ENCODE measurements at places on chromosomes 4 and X.

GRCh38 chr4:81898862-81899504 is 427.3 kb upstream of the RASGEF1B start:
- DNase-seq, result no peak
- no peak overlapping the region for H3K27ac ChIP-seq
- no peaks in the 10 kb centered on the region for H3K36me3 ChIP-seq
- H3K4me3 ChIP-seq, result no peak overlapping the region
- peaks cover 4% of the 10 kb centered on the region for H3K27me3 ChIP-seq
- peaks cover 7% of the 10 kb centered on the region for H3K4me1 ChIP-seq

DNA sequence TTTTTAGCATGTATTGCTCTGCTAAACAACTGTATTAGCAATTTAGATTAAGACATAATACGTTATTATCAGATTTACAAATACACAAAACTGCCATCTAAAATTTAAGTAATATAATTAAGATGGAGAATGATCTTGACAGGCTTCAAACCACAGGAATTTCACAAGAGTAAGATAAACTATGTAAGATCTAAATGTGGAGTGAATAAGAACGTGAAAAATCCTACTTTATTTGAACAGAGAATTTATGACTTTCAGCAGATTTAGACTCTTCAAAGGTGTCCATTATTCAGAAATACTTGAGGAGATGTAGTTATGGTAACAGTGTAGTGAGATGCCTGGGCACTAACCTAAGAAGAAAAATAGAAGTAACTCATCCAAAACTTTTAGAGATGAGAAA is 73.2 kb downstream of the SLC4A4 start:
- no peak overlapping the region for H3K27ac ChIP-seq
- no peak for DNase-seq
- peaks cover 4% of the 10 kb centered on the region for H3K36me3 ChIP-seq

DNA sequence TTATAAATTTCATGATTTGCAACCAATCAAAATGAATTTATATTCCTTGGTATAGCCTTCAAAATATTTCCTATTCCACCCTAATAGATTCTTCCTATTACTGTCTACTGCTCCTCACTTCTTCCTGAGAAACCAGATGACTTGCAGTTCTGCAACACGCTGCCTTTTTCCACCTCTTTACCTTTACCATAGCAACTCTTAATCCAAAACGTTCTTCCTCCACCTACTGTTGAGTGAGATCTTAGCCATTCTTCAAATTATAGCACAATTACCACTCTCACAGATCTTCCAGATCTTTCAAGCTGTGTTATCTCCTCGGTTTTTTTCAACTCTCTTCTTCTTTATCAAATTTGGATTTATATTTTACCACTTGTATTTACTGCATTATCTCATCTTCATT is 289.8 kb downstream of the ADGRL3 start:
- no peaks in the 10 kb centered on the region for H3K36me3 ChIP-seq
- H3K4me3 ChIP-seq, result no peak overlapping the region
- H3K27me3 ChIP-seq, result no peaks in the 10 kb centered on the region
- H3K27ac ChIP-seq, result peak overlapping the region; percentile 15
- DNase-seq, result no peak

DNA sequence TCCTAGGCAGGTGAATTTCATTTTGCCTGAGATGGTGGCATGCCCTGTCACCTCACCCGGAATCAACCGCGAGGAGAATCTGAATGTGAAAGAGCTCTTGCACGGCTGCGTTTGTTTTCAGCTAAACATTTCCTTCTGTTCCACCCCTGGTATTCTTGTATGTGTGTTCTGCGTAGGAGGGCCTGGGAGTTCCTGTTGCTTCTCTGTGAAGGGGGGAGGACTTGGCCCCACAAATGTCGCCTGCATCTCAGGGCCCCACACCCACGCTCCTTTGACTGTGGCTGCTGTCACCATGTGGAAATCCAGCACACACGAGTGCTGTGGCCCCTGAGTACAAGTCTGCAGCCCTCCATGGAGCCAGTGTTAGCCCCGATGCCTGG is 45.8 kb upstream of the CLCN4 start:
- no peak overlapping the region for H3K4me3 ChIP-seq
- H3K4me1 ChIP-seq, result peaks cover 41% of the 10 kb centered on the region
- no peak for DNase-seq
- H3K36me3 ChIP-seq, result peaks cover 43% of the 10 kb centered on the region

- H3K4me1 ChIP-seq, result no peaks in the 10 kb centered on the region
- H3K27me3 ChIP-seq, result peaks cover 13% of the 10 kb centered on the region
- H3K27ac ChIP-seq, result no peak overlapping the region
- H3K36me3 ChIP-seq, result no peaks in the 10 kb centered on the region
- DNase-seq, result no peak
These were observed 22.9 kb upstream of the GABRQ start for GRCh38 chrX:152614791-152615190.

DNA sequence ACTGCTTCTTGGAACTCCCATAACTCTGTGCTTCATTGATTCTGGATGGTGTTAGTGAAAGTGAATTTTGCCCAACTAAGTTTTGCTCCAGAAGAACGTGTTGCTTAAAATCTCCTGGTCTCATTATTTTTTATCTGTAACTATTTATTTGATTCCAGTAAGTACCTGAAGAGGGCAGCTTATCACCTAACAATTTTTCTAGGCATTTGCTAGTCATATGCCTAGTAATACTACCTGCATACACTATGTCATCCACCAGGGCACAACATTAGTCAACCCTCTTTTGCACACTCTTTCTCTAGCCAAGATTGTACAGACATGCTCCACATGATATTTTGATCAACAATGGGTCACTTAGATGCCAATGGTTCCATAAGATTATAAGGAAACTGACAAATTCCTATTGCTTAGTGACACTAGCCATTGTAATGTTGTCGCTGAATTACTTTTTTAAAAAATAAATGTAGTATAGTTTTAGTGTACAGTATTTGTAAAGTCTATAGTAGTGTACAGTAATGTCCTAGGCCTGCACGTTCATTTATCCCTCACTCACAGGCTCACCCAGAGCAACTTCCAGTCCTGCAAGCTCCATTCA is 499.9 kb upstream of the AADAT start:
- no peak for DNase-seq
- H3K36me3 ChIP-seq, result no peaks in the 10 kb centered on the region
- H3K4me3 ChIP-seq, result no peak overlapping the region
- H3K27ac ChIP-seq, result no peak overlapping the region
- H3K27me3 ChIP-seq, result peaks cover 2% of the 10 kb centered on the region

GRCh38 chrX:23953908-23954269 is 46.1 kb downstream of the CXorf58 start:
- no peak overlapping the region for H3K27ac ChIP-seq
- H3K4me3 ChIP-seq, result no peak overlapping the region
- peaks cover 11% of the 10 kb centered on the region for H3K4me1 ChIP-seq
- H3K36me3 ChIP-seq, result no peaks in the 10 kb centered on the region

DNA sequence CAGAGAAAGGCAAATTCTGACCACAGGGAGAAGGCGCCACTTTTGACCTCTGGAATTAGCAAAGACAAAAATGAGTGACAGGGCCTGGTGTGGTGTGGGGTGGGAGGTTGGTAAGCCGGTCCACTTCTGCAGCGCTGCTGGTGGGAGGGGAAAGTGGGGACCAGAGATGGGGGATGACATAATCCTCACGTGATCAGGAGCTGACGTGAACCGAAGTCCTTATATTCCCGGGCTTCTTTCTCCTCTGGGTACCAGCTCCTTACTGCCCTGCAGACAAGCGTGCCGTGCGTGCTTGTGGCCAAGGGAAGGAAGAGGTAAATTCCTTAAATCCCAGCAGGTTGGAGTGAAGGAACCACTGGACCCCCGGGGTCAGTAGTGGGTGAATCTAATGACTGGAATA is at the start of gene TCEAL7:
Gene TCEAL7 (plus strand): TSS at position 249 of the 400 bp plus-strand sequence. CDS start 1,165 bp downstream, outside the sequence.
- H3K36me3 ChIP-seq, result no peaks in the 10 kb centered on the region
- peak within 1 kb of the TSS; percentile 89 for H3K27ac ChIP-seq
- peaks cover 34% of the 10 kb centered on the region for H3K4me1 ChIP-seq

- no peaks in the 10 kb centered on the region for H3K27me3 ChIP-seq
- H3K4me3 ChIP-seq, result peak overlapping the region; percentile 59
- H3K36me3 ChIP-seq, result peaks cover 16% of the 10 kb centered on the region
- DNase-seq, result peak; percentile 9
These were observed 45.6 kb downstream of the SMARCA5 start for GRCh38 chr4:143558823-143559756.

- H3K27ac ChIP-seq, result no peak overlapping the region
- DNase-seq, result no peak
- H3K36me3 ChIP-seq, result peaks cover 58% of the 10 kb centered on the region
- H3K27me3 ChIP-seq, result peaks cover 5% of the 10 kb centered on the region
These were observed 62.4 kb downstream of the NBDY start for GRCh38 chrX:56791456-56791855.

DNA sequence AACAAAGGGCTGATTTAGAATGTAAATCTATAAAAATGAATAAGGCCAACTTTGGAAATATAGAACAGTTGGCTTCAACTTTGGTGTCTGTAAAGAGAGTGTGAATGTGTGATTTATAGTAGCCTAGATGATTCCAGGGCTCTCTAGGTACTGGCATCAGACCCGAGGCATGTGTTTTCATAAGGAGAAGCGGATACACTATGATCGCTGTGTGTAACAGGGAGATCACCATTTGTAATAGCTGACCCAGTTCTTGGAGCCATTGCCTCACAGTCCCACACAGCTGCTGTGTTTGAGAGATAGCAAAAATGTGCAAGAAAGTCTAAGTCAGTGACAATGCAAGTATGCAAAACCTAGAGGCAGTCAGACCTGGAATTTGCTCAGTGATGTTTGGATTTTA is 135.1 kb downstream of the REPS2 start:
- H3K27ac ChIP-seq, result no peak overlapping the region
- H3K4me3 ChIP-seq, result no peak overlapping the region
- H3K27me3 ChIP-seq, result peaks cover 14% of the 10 kb centered on the region
- H3K36me3 ChIP-seq, result no peaks in the 10 kb centered on the region
- DNase-seq, result no peak

DNA sequence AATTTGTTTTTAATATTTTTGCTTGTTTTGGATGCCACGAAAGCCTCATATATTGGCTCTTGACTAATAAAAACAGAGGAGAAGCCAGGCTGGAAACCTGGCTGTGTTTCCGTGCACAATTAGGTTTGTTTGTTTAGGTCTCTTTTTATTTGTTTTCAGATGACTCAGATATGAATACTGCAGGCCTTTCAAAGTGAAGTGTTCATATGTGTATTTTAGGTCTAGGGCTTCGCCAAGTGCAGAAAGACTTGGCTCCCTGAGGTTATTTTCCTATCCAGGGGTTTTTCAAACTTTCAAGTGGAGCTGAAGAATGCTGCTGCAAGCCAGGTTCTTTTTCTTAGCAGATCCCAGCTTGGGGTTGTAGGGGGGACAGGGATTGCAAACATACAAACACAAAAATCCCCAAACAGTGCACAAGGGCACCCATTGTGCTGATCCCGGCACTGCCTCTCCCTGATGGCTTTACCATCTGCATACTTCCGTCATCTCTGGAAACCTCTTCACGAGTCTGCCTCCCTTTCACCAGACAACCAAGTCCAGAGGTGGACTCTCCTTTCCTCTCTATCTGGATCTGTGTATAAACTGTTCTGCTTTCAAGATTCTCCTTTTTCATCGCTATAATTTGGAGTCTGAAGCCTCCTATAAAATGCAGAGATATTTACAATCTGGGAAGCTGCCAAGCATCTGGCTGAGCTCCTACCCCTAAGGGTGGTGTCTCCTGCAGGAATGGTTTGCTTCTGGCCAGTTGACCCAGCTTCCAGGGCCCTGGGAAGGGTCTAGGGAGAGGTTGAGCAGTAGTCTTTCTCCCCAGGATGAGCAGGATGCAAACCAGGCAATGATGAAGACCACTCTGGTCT is 108.6 kb downstream of the SMIM20 start:
- no peak for DNase-seq
- peaks cover 19% of the 10 kb centered on the region for H3K4me1 ChIP-seq
- no peak overlapping the region for H3K4me3 ChIP-seq
- no peak overlapping the region for H3K27ac ChIP-seq
- no peaks in the 10 kb centered on the region for H3K36me3 ChIP-seq
- peaks cover 14% of the 10 kb centered on the region for H3K27me3 ChIP-seq

DNA sequence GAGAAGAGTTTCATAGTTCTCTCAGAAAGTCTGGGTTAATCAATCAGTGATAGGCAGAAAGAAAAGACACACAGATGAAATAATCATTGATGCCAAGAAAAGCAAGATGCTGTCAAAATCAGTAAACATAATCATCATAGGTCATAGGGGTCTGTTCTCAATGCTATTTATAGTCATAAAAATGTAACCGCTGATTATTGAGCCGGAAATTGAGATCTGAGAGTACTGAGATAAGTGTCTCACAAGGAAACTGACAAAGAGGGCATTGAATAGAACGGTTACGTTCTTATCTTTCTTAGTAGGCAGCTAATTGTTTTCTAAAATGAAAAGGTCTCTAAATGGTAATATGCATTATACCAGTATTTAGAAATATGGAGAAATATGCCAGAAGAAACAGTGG is 1686.1 kb upstream of the AGA start:
- DNase-seq, result no peak
- H3K4me3 ChIP-seq, result no peak overlapping the region
- no peaks in the 10 kb centered on the region for H3K27me3 ChIP-seq
- no peaks in the 10 kb centered on the region for H3K4me1 ChIP-seq
- no peaks in the 10 kb centered on the region for H3K36me3 ChIP-seq

- no peak overlapping the region for H3K4me3 ChIP-seq
- DNase-seq, result no peak
- no peaks in the 10 kb centered on the region for H3K27me3 ChIP-seq
- H3K4me1 ChIP-seq, result no peaks in the 10 kb centered on the region
- no peak overlapping the region for H3K27ac ChIP-seq
These were observed 114.3 kb downstream of the SH3BGRL start for GRCh38 chrX:81316163-81316562.
